CD4-positive, alpha-beta T cell treated with Interleukin-6 for 4 hours (primary cell): ENCODE measurements at places on chromosomes 12 and 14.

- peak; percentile 32 for DNase-seq
Measured at GRCh38 chr12:11228296-11228879, 41.1 kb downstream of the PRB3 start.

- DNase-seq, result no peak
Measured at GRCh38 chr14:33647385-33647786, 303.5 kb downstream of the EGLN3 start.

DNA sequence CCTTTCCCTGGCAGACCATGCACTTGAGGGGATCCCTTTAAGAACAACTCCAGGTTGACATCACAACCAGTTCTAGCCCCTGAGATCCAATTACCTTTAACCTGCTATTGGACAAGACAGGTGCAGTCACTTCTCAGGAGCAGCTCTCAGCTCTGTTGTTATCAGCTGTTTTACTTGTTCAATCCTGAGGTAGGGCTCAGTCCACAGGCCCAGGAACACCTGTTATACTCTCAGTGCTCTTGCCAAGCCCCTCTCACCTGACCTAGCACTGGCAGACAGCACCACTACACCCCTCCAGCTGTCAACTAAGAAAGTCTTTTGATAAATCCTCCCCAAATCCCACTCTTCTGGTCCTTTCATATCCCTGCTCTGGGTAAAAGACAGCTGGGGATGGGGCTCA lies 163.9 kb upstream of the TMTC2 start:
- no peak for DNase-seq

GRCh38 chr14:90605430-90605829 lies 208.6 kb downstream of the CALM1 start:
- DNase-seq, result no peak

- DNase-seq, result no peak
Measured at GRCh38 chr12:107415834-107416233, 269.8 kb upstream of the PWP1 start.

GRCh38 chr14:46985529-46986380 lies 334.2 kb upstream of the RPL10L start:
- DNase-seq, result no peak

DNA sequence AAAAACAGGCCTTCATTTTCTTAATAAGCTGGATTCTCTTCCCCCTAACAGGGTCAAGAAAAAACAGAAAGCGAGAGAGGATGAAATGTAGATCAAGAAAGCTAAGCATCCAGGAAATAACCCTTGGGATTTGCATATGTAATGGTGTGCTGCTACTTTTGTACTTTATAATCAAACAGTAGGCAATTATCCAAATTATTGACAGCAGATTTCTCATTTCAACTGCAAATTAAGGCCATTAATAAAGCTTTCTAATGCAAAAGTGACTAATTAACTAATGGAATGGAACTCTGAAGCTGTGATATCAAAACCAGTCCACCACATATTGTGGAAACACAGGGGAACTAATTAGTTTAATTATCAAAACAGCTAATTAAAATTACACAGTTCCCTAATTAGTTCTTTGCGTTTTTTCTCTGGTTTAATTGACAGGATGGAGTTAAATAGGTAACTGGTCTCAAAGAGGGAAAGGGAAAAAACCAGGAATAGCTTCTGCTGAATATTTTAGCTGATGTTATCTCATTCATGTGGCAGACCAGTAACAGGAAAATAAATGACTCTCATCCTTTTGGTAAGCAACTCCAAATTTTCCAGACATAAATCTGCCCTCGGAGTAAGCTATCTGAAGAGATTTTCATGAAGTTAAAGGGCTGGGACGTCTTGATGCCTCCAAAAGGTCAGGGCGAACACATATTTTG lies 182.7 kb upstream of the LMO3 start:
- no peak for DNase-seq

DNA sequence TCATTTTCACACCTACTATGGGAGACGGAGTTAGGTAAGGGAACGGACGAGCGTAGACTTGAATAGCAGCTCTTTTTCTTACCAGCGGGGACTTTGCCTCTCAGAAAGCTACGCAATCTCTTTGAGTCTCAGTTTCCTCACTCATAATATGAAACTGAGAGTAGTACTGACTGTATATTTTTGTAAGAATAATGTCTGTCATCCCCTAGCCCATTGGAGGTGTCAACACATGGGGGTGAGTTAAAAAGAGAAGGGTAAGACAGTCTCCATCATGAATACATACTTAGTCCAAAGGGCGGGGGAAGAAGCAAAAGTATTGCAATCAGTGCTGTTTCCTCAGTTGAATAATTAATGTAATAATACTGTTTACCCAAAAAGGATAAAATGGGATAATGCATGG lies 592.2 kb downstream of the NRXN3 start:
- no peak for DNase-seq

DNA sequence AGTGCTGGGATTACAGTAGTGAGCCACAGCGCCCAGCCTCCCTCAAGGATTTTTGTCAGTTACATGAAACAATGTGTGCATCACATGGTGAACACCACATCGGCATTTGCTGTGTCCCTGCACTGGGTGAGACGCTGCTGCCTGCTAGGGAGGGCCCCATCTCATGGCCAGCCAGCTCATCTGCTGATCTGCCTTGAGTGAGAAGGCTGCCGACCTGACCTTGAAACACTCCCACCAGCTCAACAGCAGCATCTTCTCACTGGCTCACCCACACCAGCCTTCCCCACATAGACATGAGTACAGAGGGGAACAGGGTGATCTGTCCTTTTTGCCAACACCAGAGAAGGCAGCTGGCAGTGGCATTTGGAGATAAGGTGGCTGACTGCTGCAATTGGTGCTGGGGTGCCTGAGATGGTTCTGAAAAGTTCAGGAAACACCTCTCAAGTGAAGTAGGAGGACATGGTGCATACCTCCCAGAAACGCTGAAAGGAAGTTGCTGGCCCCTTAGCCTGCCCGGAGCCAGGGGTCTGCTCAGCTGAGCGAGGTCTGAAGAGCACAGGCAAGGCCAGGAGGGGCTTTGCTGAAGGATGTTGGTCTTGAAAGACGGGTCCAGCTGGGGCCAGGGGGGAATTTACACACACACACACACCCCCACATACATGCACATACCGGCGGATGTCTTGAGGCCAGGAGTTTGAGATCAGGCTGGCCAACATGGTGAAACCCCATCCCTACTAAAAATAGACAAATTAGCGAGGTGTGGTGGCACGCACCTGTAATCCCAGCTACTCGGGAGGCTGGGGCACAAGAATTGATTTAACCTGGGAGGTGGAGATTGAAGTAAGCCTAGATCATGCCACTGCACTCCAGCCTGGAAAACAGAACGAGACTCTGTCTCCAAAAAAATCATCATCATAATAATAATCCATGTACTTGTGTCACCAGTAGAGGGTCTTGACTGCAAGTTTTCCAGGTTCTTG lies 14.3 kb upstream of the PPP1R13B start:
- no peak for DNase-seq

DNA sequence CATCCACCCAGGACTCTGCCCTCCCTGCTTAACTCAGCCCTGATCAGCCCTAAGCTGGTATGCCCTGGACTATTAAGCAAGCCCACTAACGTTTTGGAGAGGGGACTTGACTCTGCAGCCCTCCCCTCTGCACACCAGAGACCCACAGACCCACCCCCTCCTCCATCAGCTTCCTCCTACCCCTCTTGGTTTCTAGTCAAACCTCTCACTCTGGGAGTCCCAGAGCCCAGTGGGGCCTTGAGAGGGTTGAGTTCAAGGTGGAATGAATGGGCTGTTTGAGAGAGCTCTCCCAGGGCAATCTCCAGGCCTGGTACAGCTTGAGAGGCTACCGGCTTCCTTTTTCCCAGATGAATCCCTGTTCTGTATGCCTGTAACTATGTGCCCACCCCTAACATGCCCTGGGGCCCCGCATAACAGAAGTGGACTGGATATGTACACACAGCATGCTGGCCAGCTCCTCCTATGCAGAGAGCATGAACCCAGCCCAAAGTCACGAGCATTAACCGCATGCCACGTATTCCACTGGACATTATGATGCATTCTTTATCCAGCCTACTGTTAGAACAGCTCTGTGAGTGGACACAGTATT lies 43.6 kb downstream of the IRF2BPL start:
- DNase-seq, result no peak

DNA sequence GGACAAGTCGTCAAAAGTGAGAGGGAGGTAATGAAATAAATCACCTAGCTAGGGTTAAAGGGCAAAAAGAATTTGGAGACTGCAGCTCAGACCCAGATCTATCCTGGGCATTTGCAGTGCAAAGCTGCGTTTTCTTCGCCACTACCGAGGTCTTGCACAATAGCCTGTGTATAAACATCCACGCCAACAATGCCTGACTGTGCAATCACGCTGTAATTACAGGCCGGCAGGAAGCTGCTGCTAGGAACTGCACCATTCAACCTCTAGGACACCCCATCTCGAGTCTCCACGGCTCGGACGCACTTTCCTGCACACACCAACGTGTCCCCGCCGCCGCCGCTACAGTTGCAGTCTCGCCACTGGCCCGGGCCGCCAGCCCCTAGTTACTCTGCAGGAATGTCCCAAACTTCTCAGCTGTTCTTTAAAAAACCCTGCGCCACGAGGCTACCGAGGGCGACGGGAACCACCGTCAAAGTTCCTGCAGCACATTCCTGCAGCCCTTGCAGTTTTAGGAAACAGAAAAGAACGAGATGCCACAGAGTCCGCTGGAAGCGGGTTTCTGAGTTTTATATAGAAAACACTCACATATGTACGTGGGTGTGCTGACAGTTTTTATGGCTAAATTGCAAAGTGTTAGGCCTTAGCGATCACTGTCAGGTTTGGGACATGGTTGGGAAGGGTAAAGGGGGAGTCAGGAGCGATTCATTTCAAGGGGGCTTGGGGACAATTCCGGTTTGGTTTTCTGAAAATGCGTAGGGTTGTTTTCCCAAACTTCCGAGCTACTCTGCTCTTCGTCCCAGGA lies 65.6 kb upstream of the PTGR2 start:
- DNase-seq, result peak; percentile 72

- DNase-seq, result peak; percentile 53
Measured at GRCh38 chr12:122336015-122336946, 70.0 kb upstream of the VPS33A start.

- peak; percentile 81 for DNase-seq
Measured at GRCh38 chr12:12714276-12715021, 2.7 kb upstream of the CDKN1B start.

DNA sequence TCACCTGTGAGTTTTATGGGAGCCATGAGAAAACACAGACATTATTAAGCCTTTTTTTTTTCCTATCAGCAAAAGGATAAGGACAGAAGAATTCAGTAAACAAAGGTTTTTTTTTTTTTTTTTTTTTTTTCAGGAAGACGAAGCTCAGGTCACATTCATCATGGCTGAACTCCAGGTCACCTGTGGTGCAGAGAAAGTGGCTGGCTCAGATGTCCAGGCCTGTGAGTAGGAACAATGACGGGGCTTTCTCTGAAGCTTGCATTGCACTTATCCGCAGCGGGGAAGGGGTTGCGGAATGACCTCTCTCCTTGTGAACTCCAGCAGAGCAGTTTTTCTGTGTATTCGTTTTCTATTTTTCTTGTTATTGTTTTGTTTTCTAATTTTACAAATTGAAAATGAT lies 759.6 kb upstream of the TMEM132C start:
- no peak for DNase-seq

DNA sequence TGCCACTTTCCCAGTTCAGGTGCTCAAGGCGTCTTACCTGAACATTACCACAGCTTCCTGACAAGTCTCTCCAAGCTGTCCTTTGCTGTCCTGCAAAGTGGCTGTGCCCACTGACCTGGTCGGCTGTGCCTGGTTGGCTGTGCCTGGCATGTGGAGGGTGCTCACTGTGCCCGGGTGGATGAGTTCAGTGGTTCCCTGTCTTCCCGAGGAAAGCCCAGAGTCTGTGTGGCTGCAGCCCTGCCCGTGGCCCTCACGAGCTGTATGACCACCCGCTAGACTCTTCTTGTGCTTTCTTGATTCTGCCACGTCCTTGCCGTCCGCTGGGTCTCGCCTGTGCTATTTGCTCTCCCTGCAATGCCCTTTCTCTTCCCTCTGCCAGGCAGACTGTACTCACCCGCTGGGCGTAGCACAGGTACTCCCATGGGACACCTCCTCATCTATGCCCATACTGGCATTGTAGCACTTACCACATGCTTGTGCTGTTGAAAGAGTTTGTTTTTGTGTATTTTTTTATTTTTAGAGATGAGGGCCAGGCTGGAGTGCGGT lies 95.9 kb downstream of the TSPAN9 start:
- no peak for DNase-seq

- DNase-seq, result no peak
Measured at GRCh38 chr12:128829861-128830504, 6.2 kb upstream of the SLC15A4 start.

DNA sequence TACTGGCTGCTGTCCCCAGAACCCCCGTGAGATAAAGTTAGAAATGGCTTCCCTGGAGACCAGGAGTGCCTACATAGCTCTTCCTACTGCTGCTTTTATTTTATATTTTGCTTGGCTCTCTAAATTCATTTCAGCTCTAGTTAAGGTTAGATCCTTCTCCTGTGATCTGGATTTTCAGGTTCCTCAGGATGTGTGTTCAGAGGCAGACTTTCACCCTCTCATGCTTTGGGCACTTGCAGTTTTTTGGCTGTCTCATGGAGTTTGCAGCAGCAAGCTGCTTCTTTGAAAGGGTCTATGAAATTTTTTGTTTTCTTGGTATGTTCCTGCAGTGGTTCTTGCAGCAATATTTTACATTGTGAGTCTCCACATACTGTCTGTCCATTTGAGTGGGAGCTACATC lies 93.3 kb downstream of the ATP23 start:
- DNase-seq, result no peak

DNA sequence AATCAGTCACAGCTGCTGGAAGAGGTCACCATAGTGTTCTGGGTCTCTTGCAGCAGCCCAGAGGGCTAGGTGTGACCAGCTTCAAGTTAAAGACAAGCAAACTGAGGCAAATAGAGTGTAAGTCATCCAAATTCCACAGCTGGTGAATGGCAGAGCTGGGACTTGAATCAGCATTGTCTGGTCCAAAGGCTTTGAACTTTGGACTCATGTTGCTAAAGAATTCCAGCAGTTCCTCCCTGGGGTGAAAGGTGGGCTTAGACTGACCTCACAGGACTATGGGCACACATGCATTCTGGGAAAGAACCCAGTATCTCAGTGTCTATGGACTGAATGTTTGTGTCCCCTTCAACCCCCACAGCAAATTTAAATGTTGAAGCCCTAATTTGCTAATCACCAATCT lies 54.8 kb downstream of the TUNAR start:
- DNase-seq, result no peak

DNA sequence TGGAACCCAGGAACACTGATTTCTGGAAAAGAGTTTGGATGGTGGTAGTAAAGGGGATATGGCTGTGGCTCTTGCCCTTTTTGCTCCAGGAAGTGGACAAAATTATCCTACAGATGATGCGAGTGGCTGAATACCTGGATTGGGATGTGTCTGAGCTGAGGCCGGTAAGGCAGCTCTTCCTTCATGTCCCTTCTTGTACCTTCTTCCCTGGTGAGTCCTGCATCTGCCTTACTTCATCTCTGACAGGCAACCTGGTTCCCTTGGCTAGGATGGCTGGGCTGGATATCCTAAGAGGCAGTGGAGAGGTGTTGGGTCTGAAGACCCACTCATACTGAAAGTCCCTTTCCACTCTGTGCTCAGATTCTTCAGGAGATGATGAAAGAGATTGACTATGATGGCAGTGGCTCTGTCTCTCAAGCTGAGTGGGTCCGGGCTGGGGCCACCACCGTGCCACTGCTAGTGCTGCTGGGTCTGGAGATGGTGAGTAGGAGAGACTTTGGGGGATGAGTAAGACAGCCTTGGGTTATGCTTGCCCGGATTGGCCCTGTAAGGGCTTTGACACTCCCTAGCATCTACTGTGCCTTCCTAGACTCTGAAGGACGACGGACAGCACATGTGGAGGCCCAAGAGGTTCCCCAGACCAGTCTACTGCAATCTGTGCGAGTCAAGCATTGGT lies 8.0 kb downstream of the DGKA start:
- no peak for DNase-seq
